Fibroblast of skin of right biceps (primary cell): ENCODE measurements at places on chromosomes 7 and 10.
A peak's percentile ranks its signal among the peaks of the same experiment; 100 is the strongest.

GRCh38 chr7:12890586-12890985 lies 203.2 kb downstream of the ARL4A start:
- DNase-seq, result peak; percentile 7

GRCh38 chr7:64558323-64558705 lies 4.6 kb downstream of the ZNF680 start:
- no peak for DNase-seq

DNA sequence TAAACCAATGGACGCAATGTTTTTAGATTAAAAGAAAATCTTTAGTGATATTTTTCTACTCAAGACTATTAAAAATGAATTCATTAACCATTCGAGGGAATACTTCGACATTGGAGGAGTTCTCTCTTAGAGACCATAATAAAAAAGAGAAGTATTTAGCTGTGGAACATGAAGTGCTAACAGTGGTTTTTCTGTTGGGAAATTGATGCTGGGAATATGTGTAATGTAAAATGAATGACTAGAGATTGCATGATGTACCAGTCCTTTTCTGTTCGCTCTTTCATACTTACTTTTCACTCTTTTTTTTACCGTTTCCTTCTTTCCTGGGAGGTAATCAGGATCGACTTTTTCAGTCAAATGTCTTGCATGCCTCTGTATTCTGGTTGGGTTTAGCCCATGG lies 41.3 kb downstream of the ST7 start:
- no peak for DNase-seq

- no peak for DNase-seq
These were observed 7.2 kb downstream of the NOM1 start for GRCh38 chr7:156956727-156957126.

GRCh38 chr7:92834507-92835260 lies 1.7 kb downstream of the CDK6 start:
- peak; percentile 19 for DNase-seq

GRCh38 chr7:126727930-126728391 lies 524.8 kb downstream of the GRM8 start:
- peak; percentile 78 for DNase-seq

DNA sequence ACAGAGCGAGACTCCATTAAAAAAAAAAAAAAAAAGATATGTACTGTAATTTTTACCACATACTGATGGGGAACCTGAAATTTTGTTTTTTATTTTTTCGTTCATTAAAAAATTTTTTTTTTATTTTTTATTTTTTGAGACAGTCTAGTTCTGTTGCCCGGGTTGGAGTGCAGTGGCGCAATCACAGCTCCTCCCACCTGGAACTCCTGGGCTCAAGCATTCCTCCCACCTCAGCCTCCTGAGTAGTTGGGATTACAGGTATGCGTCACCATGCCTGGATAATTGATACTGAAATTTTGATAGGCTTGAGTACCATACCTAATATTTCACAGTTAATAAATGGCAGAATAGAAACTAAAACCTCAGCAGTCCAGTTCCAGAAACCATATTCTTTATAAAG lies 20.9 kb upstream of the HELLS start:
- no peak for DNase-seq

GRCh38 chr10:101845893-101846292 lies 2.3 kb upstream of the KCNIP2 start:
- no peak for DNase-seq

DNA sequence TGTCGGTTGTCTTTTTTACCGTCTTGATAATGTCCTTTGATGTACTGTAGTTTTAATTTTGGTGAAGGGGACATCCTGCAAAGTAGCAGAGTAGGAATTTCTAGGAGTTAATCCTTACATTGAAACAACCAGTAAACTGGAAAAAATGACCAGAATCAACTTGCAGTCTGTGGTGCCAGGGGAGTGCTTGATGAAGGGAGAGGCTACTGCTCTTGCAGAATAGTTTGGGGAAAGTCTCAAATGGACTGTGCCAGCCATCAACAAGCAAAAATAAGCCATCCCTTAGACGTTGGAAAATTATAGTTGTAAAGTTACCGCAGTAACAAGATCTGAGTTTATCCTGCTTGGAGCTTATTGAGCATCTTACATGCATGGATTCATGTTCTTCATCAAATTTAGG lies 32.4 kb downstream of the TRIM24 start:
- no peak for DNase-seq

- no peak for DNase-seq
These were observed 56.8 kb downstream of the CHCHD3 start for GRCh38 chr7:133025056-133025455.

DNA sequence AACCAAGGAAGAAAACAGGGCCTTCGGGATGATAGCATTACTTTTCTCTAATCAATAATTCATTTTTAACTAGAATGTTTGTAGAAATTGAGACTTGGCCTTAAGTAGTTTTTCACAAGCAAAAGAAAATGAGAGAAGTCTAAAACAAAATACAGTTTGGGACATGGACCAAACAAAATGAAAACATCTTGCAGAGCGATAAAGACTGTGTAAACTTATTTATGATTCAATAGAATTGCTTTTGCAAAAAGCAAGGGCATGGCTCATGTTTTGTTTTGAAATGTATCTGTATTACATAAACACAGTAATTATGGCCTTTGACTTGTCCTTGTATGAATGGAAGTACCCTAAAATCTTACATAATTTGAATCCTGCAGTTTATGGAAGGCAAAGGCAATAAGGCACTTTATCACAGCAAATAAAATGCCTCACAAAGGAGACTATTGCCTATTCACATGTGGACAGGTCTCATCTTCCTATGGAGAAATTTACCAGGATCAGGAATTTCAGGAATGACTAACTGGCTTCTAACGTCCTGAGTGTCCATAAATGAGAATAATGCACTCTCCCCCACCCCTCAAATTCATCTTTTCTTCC lies 295.2 kb downstream of the PTEN start:
- DNase-seq, result peak; percentile 32

- DNase-seq, result no peak
These were observed 115.2 kb upstream of the MDFIC start for GRCh38 chr7:114806590-114807162.

GRCh38 chr7:33503014-33503413 lies 373.6 kb downstream of the BBS9 start:
- no peak for DNase-seq

- peak; percentile 20 for DNase-seq
These were observed 47.0 kb upstream of the ELMO1 start for GRCh38 chr7:37495574-37496184.

DNA sequence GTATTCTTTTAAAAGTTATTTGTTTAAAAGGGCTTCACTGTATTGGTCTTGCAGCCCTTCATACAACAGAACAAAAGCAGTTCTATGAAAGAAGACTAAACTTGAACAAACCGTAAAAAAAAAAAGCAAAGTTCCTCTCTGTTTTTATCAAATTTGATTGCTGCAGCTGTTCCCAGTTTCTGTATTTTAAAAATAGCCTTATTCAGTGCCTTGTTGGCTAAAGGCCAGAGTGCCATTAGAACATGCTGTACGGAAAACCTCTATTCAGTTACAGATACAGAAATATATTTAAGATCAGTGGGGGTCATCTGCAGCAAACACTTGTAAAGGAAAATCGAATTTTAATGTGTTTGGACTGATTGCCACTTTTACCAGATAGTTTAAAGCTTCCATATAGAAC lies 207.8 kb upstream of the ETV1 start:
- DNase-seq, result peak; percentile 19

DNA sequence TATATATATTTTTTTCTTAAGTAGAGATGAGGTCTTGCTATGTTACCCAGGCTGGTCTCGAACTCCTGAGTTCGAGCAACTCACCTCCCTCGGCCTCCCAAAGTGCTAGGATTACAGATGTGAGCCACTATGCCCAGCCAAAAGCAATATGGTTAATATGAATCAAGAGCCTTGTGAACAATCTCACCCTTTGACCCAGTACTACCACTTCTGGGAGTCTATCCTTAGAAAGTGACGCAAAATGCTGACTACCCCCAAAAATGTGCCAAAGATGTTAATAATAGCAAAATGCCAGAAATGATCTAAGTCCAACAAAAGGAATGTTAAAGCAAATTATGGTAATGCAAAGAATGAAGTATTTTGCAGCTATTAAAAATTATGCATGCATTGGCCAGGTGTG lies 44.3 kb downstream of the HOXA1 start:
- DNase-seq, result no peak

- DNase-seq, result no peak
These were observed 42.6 kb downstream of the PWWP2B start for GRCh38 chr10:132439424-132440163.

DNA sequence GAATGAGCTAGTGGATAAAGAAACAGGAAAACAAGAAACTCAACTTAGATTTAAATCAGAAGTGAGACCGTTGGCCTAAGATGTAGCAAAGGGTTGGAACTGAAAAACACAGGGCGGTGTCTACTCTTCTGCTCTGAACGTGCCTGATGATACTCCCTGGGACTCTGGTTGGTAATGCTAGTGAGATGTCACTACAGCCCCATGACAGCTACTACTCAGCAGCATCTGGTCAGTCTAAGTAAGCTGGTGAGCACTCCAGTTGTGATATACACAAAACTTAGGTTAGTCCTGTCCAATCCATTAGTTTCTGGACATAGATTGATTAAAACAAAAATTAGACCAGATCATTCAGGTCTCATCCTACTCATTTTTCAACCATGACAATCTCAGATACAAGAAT lies 15.4 kb downstream of the MYPN start:
- no peak for DNase-seq

DNA sequence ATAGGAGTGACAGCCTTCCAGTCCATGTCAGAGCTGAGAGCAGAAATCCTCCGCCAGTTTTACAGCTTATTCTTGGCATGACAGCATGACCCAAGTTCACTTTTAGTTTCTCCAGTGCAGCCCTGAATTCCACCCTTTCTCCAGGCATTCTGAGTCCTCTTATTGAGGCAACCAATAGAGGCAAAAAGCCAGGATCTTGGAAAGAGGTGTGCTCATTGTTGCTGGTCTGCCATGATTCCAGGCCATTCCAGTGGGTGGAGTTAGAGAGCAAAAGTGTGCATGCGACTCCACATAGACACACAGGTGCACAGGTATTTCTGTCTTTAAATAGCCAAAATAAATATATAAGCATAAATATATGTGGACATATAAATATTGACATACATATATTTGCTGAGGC lies 224.7 kb upstream of the ADARB2 start:
- no peak for DNase-seq

DNA sequence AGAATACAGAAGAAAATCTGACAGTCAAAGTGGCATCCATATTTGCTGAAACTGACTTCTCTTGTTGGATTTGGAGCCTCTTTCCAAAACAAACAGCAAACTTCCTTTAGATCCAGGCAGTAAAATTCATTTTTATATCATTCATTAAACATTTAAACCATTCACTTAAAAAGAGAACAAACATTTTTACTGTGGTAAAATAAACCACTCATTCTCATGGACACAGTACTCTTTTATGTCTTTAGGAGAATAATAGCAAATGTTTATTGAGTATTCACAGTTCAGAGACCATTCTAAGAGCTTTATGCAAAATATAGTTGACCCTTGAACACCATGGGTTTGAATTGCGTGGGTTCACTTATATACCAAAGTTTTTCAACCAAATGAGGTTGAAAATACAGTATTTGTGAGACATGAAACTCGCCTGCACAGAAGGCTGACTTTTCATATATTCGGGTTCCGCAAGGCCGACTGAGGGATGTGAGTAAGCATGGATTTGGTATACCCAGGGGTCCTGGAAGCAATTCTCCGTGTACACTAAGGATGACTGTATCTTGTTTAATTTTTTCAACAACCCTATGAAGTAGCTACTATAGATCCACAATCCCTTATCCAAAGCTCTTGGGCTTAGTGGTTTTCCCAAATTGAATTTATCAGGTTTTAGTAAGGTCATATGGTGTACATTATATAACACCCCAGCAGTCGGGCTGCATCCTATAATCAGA lies 49.1 kb downstream of the ATXN7L1 start:
- peak; percentile 68 for DNase-seq

DNA sequence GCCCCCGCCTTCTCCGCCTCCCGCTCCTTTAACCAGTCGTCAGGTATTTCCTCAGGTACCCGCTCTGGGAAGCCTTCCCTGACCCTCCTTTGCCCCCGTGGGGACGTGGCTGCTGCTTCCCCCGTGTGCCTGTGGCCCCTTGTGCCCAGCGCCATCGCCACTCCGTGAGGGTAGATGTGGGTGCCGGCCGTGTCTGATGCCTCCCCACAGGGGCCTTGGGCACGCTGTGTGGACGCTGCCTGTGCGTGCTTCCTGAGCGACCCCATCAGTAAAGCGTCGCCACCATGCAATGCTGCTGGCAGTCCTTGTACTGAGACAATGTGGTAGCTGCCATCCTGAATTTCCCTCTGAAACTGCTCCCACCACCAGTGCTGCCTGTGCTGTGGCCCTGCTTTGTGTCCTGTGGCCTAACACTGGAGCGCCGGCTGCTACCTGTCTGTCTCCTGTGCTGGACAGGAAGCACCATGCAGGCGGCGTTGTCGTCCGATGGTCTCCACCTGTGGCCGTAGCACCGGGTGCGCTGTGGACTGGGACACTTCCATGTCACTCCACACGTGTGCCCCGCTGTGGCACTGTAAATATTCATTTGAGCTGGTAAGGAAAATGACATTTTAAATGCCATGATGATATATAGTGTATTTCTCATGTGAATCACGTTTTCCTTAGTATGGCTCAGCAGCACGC lies 213.8 kb downstream of the MGMT start:
- no peak for DNase-seq

DNA sequence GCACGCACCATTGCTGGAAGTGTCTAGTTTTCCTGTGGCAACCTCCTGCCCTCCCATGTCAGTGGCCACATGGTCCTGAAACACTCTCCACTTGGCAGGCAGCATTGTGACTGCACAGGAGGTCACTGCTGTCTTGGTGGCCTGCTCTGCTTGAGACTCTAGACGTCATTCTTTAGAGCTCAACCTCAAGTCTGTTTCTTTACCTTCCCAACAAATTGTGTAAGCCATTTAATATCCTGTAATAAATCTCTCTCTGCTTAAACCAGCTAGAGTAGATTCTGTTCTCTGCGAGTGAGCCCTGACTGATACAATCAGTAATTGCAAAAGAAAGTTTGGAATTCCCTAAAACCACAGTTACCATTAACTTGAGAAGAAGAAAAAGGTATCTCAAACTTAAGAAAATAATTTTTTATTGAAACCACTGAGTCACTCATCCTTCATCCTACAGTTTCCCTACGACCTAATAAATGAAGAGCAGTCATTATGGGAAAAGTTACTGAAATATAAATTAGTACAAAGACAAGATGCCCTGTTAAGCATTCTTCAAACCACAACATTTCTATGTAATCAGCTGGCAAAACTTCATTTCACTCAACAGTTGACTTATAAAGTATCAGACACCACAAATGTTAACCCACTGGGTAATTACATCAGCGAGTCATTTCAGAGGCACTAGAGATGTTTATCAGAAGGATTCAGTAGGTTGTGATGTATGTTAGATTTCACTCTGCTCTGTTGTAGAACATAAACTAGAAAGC lies 18.0 kb downstream of the SLC25A13 start:
- DNase-seq, result peak; percentile 94

- no peak for DNase-seq
These were observed 83.9 kb downstream of the RAMP3 start for GRCh38 chr7:45241339-45242109.
